ENCODE measurements at places on chromosomes 16 and 17.

GRCh38 chr16:85978291-85978775 is 79.4 kb downstream of the IRF8 start:
- DNase-seq, result no peak

- DNase-seq, result no peak
These were observed 4.3 kb upstream of the GSG1L start for GRCh38 chr16:28067604-28068379.

- peak; percentile 74 for DNase-seq
These were observed 3.7 kb downstream of the TMC8 start for GRCh38 chr17:78133971-78134898.

GRCh38 chr17:10249271-10250010 is 51.0 kb upstream of the GAS7 start:
- DNase-seq, result no peak

- no peak for DNase-seq
These were observed 86.8 kb downstream of the RPTOR start for GRCh38 chr17:80631142-80632045.

GRCh38 chr16:31664683-31665482 is 137.2 kb downstream of the AHSP start:
- no peak for DNase-seq

DNA sequence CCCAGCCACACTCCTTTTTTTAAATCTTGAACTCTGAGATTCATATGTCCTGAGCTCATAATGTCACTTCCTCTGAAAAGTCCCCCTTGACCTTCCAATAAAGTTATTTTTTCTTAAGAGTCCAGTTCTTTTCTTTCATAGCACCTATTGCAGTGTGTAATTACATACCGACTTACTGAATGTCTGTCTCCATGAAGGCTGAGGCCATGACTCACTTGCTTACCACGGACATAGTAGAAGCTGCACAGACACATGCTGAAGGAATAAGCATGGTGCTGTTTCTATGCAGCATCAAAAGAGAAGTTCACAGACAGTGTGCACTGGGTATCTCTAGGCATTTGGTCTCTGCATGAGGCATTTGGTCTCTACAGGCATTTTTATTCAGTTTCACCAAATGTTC is 77.2 kb downstream of the C17orf67 start:
- no peak for DNase-seq

DNA sequence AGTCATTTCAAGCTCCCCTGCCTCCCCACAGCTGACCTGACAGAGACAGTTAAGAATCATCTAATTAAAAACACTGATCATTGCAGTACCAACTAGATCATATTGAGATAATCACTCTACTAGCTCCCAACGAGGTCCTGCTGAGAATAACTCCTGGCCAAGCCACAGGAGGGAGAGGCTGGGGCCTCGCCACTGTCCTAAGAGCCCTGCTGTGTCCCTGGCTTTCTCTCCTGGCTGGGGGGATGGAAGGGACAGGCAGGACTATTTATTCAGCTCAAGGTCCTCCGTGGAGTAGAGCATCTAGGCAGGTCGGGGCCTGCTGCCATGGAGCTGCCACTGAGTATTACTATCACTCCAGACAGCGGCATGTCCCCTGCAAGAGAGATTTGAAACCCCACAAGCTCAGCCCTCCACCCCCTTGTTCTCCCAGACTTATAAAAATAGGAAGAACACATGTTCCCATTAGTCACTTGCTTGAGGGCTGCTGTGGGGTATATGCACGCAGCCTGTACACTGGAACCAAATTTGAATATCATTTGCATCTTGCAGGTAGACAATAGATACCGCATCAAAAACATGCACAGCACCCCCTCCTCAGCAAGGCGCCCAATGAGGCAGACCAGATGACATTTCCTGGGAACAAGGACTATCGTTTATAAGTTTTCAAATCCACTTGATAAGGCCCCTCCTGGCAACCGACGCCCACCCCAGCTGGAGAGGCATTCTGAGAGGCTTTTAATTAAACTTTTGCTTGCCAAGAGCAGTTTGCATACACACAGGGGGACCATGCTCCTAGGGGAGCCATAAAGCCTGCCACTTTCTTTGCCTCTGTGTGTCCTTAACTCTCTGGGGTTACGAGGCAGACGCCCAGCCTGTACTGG is 385.2 kb upstream of the ZFHX3 start:
- DNase-seq, result no peak

- no peak for DNase-seq
These were observed 97.6 kb upstream of the DNAH17 start for GRCh38 chr17:78674595-78675315.

DNA sequence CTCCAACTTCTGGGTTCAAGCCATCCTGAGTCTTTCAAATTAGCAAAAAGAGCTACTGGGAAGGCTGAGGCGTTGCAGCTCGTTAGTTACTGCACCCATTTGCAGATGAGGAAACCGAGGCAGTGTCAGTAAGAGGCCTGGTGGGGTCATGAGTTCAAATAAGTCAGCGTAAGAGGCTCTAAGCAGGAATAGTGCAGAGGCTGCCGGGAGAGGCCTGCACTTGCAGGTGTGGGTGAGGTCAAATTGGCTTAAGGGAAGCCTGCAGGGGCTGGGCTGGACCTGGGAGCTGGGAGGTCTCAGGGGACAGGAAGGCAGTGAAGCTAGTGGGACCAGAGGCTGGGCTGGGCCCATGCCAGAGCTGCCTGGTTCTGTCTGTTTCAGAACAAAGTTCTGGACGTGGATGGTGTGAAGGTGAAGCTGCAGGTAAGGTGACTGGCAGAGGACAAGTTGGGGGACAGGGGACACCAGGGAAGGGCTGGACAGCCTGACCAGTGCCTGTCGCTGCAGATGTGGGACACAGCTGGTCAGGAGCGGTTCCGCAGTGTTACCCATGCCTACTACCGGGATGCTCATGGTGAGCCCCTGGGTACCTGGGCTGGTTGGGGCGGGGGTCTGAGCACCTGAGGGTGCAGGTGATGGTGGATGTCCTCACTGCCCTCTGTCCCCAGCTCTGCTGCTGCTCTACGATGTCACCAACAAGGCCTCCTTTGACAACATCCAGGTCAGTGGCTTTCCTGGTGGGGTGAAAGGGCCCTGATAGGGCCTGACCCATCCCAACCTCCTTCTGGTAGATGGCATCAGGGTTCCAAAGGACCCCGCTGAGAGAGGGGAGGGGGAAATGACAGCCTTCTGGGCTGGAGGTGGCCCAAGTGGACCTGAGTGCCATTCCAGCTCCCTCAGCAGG is 3.0 kb downstream of the RAB26 start:
- no peak for DNase-seq

DNA sequence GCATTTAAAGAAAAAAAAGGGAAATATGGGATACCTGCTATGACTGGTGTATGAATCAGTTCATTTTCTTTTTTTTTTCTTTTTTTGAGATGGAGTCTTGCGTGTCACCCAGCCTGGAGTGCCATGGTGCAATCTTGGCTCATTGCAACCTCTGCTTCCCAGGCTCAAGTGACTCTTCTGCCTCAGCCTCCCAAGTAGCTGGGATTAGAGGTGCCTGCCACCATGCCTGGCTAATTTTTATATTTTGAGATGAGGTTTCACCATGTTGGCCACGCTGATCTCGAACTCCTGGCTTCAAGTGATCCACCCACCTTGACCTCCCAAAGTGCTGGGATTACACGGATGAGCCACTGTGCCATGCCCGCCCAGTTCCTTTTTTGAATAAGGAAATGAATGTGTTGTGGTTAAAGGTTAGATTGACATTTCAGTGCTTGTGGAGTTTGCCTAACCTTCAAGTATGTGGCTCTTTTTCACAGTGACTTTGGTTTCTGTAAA is 7.7 kb downstream of the HAPSTR1 start:
- DNase-seq, result no peak

DNA sequence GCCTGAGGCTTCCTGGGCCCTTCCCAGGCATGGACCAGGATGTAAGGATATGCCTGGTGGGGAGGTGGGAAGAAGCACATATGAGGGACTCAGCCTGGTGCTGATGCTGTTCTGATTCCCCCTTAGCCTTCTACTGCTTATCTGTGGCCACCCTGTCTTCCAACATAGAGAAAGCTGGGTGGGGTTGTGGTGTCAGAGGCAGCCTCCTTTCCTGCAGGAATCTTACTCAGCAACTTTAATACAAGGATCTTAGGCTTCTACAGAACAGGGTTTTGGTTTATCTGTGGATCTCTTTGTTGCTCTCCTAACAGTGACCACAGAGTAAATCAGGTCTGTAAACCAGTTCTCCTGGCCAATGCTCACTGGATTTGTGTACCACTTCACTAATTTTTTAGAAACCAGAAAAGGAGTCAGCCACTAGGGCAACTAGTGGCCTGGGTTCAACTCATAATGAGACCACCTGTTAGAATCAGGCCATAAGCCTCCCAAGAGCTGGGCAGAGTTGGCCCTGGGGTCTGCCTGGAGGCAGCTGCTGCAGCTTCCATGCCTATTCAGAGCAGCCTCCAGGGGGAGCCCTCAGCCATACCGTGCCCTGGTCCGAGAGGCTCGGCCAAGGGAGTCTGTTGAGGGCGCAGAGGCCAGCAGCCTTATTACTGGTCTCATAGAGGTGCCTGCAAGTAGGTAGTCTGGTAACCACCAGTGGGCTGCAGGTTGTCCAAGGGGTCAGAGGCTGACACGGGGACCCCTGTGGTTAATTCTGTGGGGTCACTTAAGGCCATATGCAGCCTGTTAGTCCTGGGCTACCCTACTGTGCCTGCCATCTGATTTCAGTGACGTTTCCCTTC is 7.1 kb downstream of the HAS3 start:
- no peak for DNase-seq

- DNase-seq, result no peak
These were observed 147.2 kb upstream of the COX10 start for GRCh38 chr17:13921841-13922776.

DNA sequence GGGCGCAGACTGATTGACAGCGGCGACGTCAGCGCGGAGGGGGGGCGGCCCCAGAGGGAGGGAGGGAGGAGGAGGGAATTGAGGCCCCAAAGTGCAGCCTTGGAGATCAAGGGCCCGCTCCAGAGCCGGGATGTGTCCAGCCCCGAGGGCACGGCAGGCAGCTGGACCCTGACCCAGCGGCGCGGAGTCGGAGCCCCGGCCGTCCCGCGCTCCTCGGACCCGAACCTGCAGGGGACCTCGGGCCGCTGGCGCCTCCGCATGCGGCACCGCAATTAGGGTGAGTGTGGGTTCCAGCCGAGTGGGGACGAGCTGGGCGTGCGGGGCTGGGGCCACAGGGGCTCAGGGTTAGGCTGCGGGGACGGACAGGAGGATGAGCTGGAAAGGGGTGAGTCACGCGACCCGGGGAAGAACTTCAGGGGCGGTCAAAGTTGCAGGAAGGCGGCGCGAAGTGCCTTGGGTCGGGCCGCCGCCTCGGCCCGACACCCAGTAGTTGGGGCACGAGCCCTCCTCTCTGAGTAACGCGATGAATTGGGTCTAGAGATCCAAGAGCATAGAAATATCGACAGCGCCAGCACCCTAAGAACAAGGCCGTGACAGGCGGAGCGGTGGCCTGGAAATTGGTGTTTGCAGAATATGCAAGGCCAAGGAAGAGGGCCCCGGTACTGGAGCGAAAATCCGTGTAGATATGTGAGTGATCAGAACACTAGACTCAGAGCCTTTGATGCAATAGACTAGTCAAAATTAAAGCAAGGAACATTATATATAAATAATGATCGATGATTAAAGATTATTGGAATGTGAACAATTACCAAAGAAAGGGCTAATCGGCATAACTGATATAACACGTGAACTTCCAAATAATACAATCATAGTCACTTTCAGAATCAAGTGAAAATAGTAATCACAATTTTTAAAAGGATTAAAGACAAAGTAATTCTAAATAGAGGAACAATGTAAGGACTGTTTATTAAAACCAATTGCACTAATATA is at the start of gene TBX4:
TSS of gene TBX4 (plus strand) at position 122 of the 990 bp plus-strand sequence. CDS start 4,069 bp downstream, outside the sequence.
- no peak for DNase-seq

- no peak for DNase-seq
These were observed 4.4 kb upstream of the PRR35 start for GRCh38 chr16:555528-556473.

- DNase-seq, result no peak
These were observed 46.8 kb downstream of the SLC39A11 start for GRCh38 chr17:73045724-73046123.

GRCh38 chr17:48907713-48908046 is 527 bp upstream of the UBE2Z start:
- DNase-seq, result no peak

- DNase-seq, result no peak
These were observed at the start of gene ZNF319 for GRCh38 chr16:57999971-58000705. TSS of gene ZNF319 (minus strand) at chr16:58000672. CDS start at chr16:57998265, 2,407 bp downstream.

DNA sequence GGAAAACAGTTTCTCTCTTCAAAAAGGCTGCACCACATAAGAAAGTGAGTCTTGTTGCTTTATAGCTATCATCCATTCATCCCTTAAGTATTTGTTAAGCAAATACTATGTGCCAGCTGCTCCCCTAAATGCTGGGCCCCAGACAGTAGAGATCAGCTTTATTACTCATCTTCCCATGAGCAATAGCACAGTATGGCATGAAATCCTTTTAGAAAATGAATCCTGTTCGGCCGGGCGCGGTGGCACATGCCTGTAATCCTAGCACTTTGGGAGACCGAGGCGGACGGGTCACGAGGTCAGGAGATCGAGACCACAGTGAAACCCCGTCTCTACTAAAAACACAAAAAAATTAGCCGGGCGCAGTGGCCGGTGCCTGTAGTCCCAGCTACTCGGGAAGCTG is 99.5 kb downstream of the MYO1D start:
- no peak for DNase-seq

DNA sequence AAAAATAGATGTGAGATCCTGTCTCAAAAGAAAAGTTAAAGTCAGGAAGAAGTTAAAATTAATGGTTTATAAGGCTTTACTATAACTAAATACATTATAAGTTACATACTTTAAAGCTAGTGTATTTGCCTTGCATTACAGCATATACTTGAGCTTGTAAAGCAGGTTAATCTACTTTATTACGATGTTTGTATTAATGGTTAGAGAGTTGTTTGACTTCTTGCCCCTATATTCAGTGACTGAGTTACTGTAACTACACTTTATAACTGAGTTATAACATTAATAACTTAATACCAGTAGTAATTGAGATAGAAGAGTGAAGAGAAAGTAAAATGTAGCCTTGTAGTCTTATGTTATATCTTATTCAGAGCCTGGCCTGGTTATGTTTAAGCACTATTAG is 22.9 kb downstream of the CLTC start:
- DNase-seq, result no peak

- DNase-seq, result no peak
These were observed 44.7 kb upstream of the DNAH17 start for GRCh38 chr17:78621720-78622490.
